ENCODE measurements at places on chromosomes 12 and 14.

DNA sequence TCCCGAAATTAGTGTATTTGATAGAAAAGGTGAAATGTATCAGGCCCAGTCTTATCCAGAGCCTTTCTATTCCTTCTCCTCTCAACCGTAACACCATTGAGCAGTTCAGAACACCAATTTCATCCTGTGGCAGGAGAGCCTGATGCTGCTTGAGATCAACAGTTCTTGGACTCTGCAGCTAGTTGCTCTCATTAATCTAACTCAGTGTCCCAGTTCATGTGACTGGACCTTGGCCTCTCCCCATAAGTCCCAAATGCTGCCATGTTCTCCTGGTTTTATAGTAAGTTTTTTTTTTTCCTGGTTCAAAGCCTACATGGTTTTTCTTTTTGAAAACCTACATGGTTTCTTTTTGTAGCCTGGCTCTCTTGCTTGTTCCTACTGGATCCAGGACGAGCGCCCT lies 293.9 kb downstream of the ITPR2 start:
- DNase-seq, result no peak

DNA sequence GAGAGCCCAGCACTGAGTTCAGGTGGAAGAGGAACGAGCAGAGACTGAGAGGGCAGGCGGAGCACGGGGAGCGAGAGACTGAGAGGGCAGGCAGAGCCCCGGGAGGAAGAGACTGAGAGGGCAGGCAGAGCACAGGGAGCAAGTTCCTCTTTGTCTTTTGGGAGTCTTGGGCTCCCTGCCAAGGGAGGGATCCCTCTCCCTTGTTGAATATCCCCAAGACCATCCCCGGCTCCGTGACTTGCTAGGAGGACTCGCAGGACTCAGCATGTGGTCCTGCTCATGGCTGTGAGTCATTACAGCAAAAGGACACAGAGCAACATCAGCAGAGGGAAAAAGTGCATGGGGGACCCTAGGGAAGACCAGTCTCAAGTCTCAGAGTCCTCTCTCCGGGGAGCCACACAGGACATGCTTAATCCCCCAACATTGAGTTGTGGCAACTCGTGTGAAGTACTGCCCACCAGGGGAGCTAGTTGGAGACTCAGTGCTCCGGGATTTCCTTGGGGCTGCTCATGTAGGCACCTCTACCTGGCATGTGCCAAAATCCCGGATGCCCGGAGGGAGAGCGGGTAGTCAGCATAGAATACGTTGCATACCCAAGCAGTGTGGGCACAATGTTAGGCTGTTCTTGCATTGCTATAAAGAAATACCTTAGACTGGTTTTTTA lies 81.0 kb downstream of the CCDC92 start:
- no peak for DNase-seq

DNA sequence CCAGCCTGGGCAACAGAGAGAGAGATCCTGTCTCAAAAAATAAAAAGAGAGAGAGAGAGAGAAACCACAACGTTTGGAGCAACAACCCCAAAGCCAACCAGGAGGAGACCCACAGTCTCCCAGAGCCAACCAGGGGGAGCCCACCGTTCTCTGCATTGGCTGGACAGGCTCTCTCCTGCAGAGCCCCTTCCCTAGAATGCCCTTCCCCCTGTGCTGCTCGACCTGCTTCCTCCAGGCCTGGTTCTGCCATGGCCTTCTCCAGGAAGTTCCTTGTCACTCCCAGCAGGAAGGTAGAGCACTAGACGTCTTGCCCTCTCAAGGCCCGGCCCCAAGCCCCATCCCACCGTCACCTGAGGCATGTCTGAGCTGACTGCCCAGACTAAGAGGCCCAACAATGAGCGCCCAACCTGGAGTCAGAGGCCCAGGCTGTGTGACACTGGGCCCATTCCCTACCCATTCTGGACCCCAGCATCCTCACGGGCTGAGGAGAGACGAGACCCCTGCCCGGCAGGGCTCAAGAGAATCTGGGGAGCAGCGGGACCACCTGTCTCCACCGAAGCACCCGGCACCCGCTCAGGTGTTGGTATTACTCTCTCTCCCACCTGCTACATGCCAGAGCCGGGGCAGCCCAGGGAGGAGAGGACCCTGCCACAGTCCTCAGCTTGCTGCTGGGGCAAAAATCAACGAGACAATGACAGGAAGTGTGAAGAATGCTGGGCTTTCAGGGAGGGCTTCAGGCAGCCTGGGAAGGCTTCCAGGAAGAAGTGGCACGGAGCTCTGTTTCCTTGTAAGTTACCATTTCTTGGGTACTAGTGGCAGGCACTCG lies 61.2 kb downstream of the DIO3 start:
- DNase-seq, result no peak

DNA sequence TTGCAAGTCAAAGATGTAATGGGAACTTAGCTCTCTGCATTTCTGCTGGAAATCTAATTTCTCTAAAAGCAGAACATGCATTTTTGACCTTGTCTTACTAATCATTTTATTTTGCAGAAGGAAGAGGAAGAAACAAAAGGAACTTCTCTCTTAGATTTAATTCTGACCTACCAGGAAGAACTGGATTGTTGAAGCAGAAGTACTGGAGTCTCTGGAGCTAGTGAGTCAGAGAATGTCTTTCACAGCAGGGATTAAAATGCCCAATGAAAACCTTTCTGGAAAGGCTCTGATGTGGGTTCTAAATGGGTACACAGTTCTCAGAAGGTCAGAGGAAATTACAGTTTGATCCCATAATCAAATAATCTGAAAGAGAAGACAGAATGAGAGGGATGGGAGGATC lies 70.8 kb upstream of the GNG2 start:
- DNase-seq, result peak; percentile 36

GRCh38 chr12:27547592-27547991 lies 23.6 kb downstream of the PPFIBP1 start:
- no peak for DNase-seq

DNA sequence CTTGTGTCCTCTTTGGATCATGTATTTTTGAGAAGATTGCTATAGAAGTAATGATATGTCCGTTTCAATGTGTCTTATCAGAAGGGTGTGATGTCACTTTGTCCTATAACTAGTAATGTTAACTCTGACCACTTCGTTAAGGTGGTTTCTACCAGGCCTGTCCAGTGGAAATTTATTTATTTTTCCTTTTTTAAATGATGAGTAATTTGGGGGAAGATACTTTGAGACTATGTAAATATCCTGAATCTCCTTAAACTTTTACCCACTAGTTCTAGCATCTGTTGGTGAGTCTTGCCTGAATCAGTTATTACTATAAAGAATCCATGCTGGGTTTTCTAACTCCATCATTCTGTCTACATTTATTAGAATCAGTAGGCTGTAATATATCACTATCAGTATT lies 15.3 kb downstream of the EP400 start:
- no peak for DNase-seq

DNA sequence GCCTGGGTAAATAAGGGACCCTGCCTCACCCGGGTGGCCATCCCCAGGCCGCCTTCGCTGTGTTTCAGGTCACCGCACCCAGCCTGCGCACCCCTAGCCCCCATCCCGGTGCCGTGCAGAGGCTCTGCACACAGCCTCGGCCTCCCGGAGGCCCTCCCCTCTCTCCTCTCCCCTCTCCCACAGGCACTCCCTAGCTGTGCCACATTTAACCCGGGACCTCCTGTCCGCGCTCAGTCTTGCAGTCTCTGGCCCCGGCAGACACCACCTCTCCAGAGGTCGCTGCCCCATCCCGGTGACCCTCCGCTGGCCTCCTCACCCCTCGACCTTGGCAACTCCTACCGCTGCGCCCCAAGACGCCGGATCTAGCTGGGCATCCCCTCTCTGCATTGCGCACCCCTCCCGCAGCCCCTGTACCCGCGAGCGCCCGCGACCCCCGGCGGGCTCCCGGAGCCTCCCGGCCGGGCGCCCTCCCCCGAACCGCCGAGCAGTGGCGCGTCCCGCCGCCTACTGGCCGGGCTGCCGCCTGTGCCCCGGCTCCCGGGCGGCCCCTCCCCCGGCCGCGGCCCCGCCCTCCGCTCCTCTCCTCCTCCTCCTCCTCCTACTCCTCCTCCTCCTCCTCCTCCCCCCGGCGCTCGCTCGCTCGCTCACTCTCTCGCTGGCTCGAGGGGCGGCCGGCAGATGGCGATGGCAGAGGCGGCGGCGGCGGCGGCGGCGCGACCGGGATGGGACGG lies 120.7 kb downstream of the AACS start:
- peak; percentile 55 for DNase-seq

DNA sequence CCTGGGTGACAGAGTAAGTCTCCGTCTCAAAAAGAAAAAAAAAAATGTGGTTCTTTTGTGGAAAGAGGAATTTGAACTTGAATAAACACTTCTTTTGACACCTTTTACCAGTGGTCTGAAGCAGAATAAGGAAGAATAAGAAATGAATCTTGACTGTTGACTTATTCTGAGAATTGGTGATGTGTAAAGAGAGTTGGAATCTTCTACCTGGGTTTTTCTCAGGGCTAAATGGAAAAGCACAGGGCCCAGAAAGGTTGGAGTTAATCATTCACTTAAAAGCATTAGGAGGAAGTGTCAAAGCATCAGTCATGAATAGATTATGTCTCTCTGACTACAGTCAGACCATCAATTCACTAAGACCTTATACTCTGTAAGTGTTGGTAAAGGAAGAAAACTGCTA lies 13.9 kb downstream of the PNMA1 start:
- no peak for DNase-seq

GRCh38 chr12:25014961-25015360 lies 66.1 kb upstream of the BCAT1 start:
- no peak for DNase-seq

GRCh38 chr12:106957583-106957982 lies 1.9 kb downstream of the TMEM263 start:
- DNase-seq, result no peak

GRCh38 chr14:90109858-90110257 lies 48.1 kb downstream of the KCNK13 start:
- no peak for DNase-seq

DNA sequence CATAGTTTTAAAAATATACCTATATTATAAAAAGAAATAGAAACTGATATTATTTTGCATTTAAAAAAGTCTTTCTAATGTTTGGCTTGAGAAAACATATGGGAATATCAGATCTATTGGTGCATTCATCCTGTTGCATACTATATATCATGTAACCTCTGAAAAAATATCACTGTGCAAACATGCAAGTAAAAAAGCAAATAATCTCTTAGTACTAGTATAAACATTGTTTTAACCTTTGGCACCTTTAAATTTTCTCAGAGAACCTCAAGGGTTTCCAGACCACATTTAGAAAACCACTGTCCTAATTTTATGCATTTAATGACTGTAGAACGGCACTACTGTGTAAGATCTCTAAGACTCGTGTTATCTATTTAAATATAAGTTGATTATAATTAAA lies 416.8 kb downstream of the LRFN5 start:
- DNase-seq, result no peak

DNA sequence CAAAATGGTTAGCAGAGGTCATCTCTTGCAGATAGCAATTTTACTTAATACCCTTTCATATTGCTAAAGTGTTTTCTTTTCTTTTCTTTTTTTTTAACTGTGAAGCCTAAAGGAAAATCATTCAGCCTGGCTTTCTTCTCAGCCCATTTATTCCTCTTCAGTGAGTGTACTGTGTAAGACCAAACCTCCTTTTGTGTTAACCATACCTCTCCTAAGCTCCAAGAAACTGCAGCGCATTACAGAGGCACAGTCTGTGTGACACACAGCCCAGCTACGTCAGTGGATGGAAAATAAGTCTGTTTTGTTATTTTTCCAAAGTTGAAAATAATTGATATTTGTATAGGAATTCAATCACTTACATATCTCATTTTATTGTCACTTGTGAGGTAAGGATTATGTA lies 21.7 kb downstream of the DCAF5 start:
- DNase-seq, result no peak

GRCh38 chr14:101525640-101526527 lies 35.4 kb upstream of the DIO3 start:
- DNase-seq, result no peak

DNA sequence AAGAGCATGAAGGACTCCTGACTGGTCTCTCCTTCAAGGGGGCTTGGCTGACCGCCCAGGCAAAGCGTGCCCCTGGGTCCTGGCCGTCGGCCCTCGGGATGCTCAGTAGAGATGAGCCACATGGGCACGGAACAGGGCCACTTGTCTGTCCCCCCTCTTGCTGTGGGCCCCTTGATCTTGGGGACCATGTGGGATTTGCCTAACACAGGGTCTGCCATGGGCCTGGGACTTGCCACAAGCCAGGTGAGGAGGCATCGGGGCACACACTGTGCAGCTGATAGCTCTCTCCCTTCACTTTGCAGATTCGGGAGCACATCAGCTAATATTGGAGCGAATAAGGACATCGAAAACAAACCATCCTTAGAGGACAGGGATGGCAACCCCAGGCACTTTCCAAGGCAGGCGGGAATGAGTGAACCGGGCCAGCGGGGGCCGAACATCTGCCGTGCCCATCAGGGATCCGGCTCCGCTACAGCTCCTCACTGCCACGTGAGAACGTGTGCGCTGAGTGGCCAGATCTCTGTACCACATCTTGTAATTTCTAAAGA lies 88.1 kb downstream of the PIWIL1 start:
- DNase-seq, result no peak

DNA sequence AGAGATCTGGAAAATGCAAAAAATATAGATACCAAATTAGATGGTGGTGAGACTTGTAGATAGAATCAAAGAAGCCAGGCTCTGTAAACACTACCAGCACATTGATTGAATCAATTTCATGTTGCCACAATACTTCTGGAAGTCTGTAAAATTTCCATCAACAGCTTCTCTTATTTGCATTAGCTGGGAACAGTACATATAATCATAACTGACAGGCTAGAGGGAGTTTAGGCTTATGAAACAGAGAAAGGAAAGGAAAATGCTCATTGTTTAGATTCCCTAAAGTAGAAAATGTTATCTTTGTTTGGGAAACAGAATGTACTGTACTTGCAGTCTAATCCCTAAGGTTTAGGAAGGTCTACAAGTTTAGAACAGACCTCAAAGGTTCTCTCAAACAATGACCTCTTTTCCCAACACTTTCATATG lies 335.2 kb downstream of the CEP128 start:
- peak; percentile 91 for DNase-seq

DNA sequence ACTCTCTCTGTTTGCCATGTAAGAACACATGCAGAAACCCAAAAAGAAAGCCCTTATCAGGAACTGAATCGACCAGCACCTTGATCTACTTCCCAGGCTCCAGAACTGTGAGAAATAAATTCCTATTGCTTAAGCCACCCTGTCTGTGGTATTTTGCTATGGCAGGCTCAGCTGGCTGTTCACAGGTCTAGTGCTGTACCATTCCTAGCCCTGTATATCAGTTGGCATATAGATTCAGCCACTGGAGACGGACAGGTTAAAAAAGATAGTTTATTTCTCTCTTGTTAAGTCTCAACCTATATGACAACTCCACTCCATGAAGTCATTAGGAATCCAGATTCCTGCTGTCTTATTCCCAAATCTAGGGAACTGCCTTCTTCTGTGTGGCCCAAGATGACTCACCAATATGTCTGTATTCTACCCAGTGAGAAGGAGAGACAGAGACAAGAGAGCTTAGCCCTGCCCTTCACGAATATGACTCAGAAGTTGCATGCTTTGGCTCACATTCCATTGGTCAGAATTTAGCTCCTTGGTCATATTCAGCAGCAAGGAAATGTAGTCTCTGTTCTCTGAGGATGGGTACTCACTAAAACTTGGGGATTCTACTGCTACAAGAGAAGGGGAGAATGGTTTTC lies 57.0 kb downstream of the PLEKHG7 start:
- DNase-seq, result peak; percentile 97

All from amniotic epithelial cell (primary cell).